Epithelial cell of proximal tubule (primary cell): ENCODE measurements at places on chromosomes 12 and 14. TPM values are rescaled to one million over a fixed set of nuclear protein-coding genes. Genes with fewer than 3 reads are reported as not detected.

Gene ST8SIA1
- 1.0 TPM in 1 of 2 replicates, not detected in the other for total RNA-seq

Gene NRL
- 0.87 and 1.2 TPM in 2 replicates for total RNA-seq

Gene CCDC175
- total RNA-seq: not detected in 2 replicates

Gene SLC25A47
- not detected in 2 replicates for total RNA-seq

Gene LHX5
- 0.06 TPM in 1 of 2 replicates, not detected in the other for total RNA-seq

Gene TAS2R50
- total RNA-seq: not detected in 2 replicates

Gene PPP1R1A
- 0.87 and 11.1 TPM in 2 replicates for total RNA-seq

Gene CAPS2
- total RNA-seq: 0.06 and 1.7 TPM in 2 replicates

Gene CIROP
- not detected in 2 replicates for total RNA-seq

Gene CLEC4C
- not detected in 2 replicates for total RNA-seq

Gene KCNA5
- not detected in 2 replicates for total RNA-seq

DNA sequence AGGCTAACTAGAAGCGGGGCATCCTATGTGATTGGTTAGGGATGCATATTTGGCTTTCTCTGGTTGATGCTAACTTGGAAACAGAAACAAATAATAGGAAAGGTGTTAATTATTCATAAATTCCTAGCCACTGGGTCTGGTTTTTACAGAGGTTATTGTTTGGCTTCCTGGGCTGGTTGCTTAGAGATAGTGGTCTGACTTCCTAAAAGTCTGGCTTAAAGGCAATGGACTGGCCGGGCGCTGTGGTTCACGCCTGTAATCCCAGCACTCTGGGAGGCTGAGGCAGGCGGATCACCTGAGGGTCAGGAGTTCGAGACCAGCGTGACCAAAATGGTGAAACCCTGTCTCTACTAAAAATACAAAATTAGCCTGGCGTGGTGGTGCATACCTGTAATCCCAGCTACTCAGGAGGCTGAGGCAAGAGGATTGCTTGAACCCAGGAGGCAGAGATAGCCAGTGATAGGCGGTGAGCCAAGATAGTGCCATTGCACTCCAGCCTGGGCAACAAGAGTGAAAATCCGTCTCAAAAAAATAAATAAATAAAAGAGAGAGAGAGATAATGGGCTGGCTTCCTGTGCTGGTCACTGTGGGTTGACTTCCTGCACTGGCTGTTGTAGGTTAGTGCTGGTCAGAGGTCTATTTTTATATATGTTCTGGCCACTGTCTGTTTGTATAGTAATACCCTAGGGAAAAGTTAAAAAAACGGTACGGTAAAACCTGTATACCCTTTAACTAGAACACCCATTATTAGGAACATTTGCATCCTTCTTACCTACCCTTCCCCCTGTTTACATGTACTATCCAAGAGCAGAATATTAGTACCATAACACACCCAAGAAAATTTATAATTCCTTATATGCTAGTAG lies 24.1 kb downstream of the OR6S1 start:
- no peak for DNase-seq

GRCh38 chr12:28258998-28259397 lies 68.7 kb downstream of the CCDC91 start:
- no peak for DNase-seq

- no peak for DNase-seq
Observed at GRCh38 chr12:53775478-53776145, 23.8 kb upstream of the CISTR start.

- peak; percentile 39 for DNase-seq
Observed at GRCh38 chr12:83473408-83474095, 786.8 kb downstream of the TMTC2 start.

- DNase-seq: peak; percentile 85
Observed at GRCh38 chr14:68941820-68942219, 37.3 kb downstream of the ACTN1 start.

- DNase-seq: no peak
Observed at GRCh38 chr12:130226126-130226525, 63.9 kb downstream of the FZD10 start.

DNA sequence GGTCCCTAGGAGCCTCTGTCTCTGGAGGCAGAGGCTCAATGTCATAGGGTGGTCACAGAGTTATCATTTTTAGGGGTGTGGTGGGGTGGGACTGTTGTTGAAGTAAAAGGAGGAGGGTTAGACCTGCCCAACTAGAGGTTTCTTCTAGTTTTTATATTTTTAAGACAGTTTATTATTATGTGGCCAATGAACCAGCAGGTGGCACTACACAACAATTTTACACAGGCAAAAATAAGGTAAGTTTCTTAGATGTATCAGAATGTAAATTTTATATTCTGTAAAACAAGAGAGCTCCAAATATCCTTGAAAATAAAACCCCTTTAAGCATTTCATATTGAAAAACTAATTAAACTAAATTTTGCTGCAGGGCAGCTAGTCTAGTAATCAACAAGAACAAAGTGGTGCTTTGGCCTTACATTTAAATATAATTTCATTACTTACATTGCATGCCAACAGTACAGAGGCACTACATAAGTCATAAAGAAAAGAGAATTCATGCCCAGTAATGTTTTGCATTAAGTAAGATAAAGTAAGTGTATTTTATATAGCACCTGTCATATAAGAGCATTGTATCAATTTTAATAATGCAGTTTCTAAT lies 22.2 kb upstream of the OVCH1 start:
- DNase-seq: peak; percentile 12

DNA sequence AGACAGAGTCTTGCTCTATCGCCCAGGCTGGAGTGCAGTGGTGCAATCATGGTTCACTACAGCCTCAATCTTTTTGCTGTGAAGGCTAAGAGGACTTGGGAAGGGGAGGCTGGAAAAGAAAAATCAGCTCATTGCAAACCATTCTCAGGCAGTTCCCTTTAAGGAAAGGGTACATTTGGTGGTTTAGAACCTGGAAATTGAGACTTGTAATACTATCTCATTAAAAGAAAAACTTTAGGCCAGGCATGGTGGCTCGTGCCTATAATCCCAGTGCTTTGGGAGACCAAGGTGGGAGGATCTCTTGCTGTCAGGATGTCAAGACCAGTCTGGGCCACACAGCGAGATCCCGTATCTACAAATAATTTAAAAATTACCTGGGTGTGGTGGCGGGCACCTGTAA lies 21.3 kb upstream of the TUBA1C start:
- DNase-seq: no peak

DNA sequence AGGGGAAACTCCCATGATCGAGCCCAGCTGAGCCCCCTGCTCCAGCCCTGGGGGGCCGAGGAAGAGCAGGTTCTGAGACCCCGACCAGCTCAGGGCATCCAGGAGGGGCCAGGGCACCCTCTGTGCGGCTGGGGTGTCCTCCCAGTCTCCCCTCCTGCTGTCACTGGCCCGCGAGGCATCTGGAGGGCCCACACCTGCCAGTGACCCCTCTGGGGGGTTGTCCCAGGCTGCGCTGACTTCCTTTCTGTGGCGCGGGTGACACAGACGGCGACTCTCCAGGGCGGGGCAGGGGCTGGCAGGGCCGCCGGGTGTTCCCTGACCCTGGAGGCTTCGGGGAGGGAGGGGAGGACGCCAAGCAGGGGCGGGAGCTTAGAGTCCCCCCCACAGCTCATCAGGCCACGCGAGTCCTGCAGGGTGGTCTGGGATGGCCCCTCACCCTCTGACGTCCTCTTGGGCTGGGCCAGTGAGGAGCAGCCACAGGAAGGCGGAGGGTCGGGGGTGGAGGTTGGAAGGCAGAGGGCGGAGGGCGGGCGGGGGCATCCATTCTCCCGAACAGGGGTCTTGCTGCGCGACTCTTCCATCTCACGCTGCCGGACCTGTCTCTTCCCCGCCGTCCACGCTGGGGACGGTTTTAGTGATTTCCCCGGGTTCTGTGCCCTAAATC lies 38.6 kb upstream of the FBRSL1 start:
- DNase-seq: no peak

DNA sequence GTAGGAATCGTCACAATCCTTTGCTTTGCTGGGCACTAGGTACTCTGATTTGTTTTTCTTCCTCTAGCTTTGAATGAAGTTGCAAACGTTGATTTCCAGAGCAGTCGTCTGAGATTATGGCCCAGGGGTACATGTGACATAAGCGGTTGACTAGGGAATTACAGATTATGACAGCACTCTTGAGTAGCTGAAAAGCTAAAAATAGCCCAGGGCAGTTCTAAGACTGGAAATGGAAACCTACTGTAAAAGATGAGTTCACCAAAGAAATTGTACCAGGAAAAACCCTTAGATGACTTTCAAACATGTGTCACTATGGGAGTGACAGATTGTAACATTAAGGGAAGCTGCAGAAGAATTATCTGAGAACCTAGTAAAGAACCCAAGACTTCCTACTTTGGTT lies 108.5 kb downstream of the ANO6 start:
- DNase-seq: no peak

DNA sequence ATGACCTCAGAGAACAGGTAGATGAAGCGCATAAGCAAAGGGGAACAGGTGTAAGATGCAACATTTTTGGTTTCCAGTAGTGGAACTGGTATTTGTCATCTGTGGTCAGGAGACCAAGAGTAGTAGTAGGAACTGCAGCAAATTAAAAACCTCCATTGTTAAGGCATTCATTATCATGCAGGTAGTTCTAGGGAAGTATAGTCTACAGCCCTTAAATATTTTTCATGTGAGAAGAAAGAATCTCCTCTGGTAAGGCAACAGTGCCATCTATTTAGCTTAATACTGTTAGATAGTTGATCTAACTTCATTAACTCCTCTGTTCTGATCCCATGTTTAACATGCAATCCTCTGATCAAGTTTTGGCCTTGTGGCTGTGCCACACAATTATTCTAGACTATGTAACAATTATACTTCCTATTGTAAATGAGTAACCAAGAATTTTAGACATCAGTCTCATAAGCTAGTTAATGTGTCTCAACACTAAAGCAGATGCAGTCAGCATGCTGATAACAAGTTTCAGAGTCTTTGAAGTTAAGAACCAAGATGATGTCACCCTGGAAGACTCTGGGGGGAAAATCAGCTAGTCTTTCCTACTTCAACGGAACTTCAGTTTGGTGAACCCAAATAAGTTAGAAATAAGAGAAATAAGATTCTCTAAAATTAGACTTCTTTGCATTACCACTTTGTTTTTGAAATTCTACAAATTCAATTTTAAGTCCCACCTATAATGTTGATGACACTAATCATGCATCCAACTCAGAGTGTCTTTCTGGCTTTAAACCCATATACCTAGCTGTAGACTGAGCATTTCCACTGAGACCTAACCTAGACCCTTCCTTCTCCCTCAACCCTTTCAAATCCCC lies 70.9 kb downstream of the STXBP6 start:
- DNase-seq: peak; percentile 43

DNA sequence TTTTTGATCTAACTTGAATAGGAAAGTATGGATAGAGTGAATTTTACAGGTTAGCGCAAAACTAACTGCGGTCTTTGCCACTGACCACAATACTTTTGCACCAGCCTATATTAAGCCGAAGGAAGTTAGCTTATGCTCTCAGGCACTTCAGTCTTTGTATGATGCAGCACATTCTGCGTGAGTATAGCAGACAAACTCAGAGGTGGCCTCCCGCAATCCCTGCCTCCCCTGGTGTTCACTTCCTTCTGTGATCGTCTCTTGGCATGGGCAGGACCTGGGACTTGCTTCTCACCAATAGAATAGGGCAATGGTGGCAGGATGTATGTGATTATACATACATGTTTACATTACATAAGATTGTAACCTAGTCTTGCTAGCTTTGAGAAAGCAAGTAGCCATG lies 10.3 kb upstream of the SLC6A13 start:
- no peak for DNase-seq

DNA sequence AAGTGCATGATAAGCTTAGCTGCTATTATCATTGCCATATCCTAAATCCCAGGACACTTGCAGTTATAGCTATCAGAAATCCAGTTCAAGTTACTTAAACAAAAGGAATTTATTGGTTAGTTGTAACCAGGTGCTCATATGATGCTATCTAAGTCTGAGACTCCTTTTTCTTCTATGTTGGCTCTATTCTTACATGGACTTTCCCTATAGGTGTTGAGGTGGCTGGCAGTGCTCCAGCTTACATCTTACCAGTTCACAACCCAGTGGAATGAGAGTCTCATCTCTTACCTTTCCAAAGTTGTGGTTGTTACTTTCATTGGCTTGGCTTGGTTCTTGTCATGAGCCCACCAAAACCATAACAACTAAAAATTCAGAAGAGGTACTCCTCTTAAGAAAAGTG lies 94.6 kb downstream of the DACT1 start:
- DNase-seq: no peak

- DNase-seq: no peak
Observed at GRCh38 chr14:95507174-95507573, 9.3 kb downstream of the SYNE3 start.

DNA sequence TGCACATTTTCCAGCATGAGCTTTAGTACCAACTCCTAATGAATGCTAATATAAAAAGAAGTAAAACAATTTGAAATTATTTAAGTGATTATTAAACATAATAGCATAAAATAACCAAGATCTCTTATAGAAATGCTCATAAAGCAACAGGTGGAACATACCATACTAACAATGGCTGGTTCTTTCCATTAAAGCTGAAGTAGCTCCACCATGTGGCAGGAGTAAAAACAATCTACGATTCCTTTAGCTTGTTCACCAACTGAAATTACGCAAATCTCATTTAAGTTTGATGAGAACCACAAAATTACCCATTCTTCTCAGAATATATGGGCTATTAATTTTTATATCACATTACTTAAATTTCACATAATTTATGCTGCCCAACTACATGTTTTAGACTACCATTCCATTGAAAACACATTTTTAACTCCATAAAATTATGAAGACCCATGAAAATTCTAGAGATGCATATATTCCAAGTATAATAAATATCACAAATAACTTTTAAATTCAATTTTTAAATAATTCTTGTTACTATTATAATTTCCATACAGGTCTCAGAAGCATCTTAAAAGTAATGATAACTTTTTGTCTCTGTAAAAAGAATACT lies 213.6 kb downstream of the DAD1 start:
- DNase-seq: no peak

DNA sequence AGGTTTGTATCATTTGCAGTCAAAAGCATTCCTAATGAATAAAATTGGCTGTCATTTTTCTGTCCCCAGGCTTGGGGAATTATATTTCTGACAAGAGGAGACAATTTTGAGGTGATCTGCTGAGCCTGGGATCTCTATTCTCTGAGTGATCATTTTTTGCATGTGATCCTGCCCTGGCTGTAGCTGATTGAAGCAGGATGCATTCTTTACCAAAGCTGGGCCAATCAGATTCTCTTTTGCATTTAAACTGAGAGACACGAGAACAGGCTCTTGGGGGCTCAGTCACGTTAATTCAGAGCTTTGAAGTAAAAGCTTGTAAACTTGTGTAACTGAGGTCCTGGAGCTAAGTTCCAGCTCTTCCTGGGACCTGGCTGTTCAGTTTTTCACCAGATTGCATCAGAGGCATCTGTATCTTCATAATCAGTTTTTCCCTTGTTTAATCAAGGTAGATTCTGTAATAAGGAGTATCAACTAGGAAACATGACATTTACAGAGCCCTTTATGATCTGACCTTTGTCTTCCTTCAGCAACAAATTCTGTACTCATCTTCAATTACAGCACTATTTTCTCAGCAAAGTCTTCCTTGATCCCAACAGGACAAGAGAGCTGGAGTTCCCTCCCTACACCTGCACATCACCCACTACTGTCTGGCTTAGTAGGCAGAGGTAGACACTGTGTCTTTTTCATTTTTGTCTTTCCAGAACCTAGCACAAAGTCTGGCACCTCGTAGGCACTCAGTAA lies 35.0 kb upstream of the MANSC4 start:
- no peak for DNase-seq

GRCh38 chr14:77039285-77040058 lies 11.0 kb upstream of the IRF2BPL start:
- DNase-seq: no peak
